ENCODE measurements at places on chromosomes 7 and 10. TPM values are rescaled to one million over a fixed set of nuclear protein-coding genes. Genes with fewer than 3 reads are reported as not detected.

GRCh38 chr7:13989949-13990305 is 461 bp upstream of the ETV1 start:
- peak; percentile 3 for ATAC-seq

SUV39H2 gene
- total RNA-seq, result 18.6 TPM

DNA sequence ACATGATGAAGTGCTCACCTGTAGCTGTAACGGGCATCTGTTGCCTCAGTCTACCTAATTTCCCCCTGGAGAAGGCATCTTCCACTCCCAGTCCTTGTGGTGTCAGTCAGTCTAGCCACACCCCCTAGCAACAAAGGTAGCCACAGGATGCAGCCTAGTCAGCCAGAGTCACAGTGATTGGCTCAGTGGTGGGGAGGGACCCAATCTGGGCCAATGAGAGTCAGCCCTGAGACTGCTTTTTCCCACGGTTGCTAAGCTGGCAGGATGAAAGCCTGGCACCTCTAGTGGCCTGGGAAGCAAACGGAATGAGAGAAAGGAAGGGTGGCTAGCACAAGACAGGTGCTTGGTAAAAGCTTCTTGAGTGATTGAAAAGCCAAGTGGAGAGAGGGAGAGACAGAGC is 118.6 kb downstream of the SH3PXD2A start:
- ATAC-seq, result no peak

- ATAC-seq, result no peak
These were observed 27.2 kb downstream of the STEAP1 start for GRCh38 chr7:90181485-90181884.

MCM7 gene
- 50.5 TPM for total RNA-seq

GRCh38 chr7:131087756-131088658 is 239.7 kb upstream of the MKLN1 start:
- ATAC-seq, result no peak

- ATAC-seq, result no peak
These were observed 38.5 kb downstream of the CABCOCO1 start for GRCh38 chr10:61701055-61701705.

SFTPA1 gene
- 0.69 TPM for total RNA-seq

CCDC126 gene
- total RNA-seq, result 15.2 TPM

WEE2 gene
- 0.18 TPM for total RNA-seq

GRCh38 chr10:88138319-88138848 is 275.0 kb downstream of the PTEN start:
- no peak for ATAC-seq

GRCh38 chr10:43039624-43040481 is 37.0 kb upstream of the RET start:
- ATAC-seq, result peak; percentile 73

GRCh38 chr10:110138197-110138812 is 69.1 kb upstream of the MXI1 start:
- no peak for ATAC-seq

GRCh38 chr10:14659626-14660196 is 115.0 kb downstream of the FAM107B start:
- no peak for ATAC-seq

DNA sequence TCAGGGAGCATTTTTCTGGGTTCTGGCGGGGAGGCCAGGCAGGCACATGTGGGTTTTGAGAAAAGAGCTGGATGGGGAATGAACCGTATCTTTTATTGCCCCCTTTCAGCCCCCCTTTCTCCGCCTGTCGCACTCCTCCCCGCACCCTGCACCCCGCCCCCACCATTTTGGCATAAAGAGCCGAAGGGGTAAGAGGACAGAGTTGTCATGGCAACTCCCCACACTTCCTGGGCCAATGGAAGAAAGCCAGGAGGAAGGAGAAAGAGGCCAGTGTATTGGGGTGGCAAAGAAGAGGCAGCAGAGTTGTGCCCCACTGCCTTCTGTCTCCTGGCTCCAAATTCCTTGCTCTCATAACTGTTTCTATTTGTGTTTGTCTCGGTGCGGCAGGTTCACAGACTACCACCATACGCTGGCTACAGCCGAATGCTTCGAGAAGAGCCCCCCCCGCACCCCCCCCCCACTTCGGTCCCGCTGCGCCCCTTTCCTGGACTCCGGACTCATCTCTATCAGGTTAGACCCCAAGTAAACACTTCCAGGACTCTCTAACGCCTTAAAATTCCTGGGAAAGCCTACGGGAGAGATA is 3.4 kb downstream of the KCNIP2 start:
- ATAC-seq, result peak; percentile 13

DNA sequence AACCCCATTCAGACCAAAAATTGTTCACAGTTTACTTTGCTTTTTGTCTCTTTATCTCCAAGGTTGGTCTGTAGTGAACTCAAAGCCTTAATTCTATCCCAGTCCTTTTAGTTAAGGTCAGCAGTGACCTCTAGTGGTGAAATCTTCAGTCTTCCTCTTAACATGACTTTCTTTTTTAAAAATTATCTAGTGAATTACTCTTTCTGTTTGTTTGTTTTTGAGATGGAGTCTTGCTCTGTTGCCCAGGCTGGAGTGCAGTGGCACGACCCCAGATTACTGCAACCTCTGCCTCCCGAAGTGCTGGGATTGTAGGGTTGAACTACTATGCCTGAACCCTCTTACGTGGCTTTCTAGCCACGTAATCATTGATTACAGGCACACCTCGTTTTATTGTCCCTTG is 25.0 kb downstream of the ZNF487 start:
- ATAC-seq, result peak; percentile 61

UPK3B gene
- total RNA-seq, result 0.20 TPM

DNA sequence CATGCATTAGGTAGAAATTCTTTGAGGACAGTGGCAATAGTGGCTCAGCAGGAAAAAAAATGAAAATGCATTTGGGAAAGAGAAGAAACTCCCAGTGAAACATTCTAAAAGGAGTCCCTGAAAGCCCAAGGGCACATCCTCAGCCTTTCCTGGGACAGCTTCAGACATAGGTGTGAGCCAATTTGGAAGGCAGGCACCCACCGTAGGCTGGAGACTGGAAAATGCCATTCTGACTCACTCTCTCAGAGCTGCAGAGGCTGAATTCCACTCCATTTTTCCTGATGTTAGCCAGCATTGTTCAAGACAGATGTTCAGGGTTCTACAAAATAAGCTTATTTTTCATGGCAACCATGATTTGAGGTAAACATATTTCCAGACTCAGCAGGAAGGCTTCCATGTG is 379.0 kb upstream of the FZD8 start:
- no peak for ATAC-seq

DNA sequence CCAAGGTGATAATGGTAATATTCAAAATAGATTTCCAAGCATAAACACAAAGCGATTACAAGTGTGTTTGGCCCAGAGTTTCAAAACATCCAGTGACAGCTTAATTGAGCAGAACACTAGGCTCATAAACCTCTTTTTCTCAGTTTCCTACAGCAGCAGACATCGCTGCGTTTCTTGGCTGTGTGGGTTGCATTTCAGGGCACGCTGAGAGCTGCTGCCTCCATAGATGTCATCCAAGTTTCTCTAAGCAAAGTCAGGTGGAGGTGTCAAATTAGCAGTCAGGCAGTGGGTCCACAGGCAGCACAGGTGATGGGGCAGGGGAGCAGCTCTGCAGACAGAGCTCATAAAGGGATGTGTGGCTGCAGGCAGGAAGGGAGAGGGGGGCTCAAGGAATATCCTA is 50.5 kb upstream of the COL13A1 start:
- no peak for ATAC-seq

DNA sequence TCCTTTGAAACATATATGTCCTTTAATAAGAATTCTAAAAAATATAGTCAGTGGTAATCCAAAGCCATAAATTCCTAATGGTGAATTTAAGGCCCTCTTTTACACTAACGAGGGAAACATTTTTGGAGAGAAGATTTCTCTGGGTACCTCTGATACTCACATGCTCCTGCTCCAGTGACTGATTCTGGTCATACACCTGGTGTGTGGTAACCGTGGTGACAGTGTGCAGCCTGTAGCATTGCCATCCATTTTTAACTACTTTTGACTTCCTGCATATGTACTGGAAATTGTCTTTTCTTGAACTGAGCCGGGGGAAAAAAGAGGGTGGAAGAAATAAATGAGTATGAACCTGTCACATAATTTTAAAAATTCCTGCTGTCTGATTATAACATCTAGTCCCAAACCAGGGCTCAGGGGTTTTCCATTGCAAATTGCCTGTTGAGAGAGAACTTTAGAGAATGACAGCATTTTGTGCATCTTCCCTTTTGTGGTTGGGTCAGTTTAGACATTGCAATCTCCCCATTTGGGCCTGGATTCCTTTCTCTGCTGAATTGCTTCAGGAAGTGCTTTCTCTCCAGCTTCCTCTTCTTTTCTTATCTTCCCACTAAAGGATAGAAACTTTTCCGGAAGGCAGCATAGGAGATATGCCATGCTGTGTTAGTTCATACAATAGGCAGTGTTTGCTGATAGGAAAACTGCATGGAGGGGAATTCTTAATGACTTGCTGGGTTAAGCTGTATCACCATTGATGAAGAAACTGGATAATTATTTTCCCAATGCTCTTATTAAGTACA is 125.5 kb downstream of the GRM3 start:
- no peak for ATAC-seq

- ATAC-seq, result peak; percentile 11
These were observed 212.6 kb downstream of the CACNA2D1 start for GRCh38 chr7:82230811-82231581.

- no peak for ATAC-seq
These were observed 707.4 kb upstream of the NRP1 start for GRCh38 chr10:34041871-34042270.

FAM221A gene
- 2.0 TPM for total RNA-seq

- no peak for ATAC-seq
These were observed 25.3 kb downstream of the CROT start for GRCh38 chr7:87370660-87371180.

GIMAP2 gene
- not detected for total RNA-seq

CYP3A4 gene
- total RNA-seq, result 0.18 TPM

DNA sequence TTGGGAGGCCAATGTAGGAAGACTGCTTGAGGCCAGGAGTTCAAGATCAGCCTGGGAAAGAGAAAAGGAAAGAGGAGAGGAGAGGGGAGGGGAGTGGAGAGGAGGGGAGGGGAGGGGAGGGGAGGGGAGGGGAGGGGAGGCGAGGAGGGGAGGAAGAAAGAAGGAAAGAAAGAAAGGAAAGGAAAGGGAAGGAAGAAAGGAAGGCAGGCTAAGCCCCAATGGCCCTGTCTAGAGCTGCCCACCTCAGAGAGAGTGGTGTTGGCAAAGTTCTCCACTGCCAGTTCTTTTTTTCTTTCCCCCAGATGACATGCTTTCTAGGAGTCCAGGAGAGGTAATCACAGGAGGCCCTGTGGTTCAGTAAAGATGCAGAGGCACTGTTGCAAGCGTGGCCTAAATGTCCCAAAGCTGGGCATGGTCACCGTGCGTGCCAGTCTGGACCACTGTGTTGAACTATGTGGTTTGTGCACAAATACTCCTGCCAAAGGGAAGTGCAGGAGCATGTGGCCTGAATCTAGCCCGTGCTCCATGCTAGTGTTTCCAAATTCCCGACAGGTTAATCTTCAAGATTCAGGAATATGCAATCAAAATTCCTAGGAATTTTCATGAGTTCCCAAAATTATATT is 39.7 kb downstream of the ODAD2 start:
- ATAC-seq, result no peak

DNA sequence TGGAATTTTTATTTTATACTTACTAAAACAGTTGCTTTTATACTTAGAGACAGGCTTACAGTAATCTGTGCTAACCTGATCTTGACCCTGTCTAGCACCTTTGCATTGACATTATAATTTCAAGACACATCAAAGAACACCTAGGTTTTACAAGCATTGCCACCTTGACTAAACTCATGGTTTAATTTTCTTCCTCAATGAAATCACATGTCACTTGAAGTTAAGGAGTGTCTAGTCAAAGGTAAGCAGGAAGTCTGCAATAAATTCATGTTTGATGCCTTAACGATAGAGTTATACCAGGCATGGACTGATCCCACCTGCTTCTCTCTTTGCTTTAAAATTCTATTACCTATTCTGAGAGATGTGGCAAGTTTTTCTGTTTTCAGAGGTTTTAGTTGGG is 62.4 kb downstream of the ZNF800 start:
- ATAC-seq, result no peak

DNA sequence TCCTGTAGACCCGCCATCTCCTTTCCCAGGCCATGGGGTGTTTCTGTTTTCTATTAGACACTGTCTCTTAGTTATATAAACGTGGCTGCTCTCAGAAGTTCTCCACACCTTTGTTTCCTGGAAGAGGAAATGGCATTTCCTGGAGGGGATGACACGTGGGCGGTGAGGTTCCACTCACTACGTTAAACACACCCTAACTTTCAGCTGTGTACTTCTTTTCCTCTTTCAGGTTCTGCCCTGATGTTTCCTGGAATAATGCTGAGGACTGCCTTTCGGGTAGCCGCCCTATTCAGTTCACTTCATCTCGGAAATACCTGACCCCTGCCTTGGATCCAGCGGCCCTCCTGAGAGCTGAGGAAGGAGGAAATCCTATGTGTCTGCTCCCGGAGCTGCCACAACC is 3.4 kb upstream of the PRKCQ start:
- ATAC-seq, result no peak

- ATAC-seq, result no peak
These were observed 62.4 kb upstream of the MKLN1 start for GRCh38 chr7:131265227-131265626.

COBL gene
- 7.7 TPM for total RNA-seq

MBLAC1 gene
- total RNA-seq, result 2.3 TPM

DNA sequence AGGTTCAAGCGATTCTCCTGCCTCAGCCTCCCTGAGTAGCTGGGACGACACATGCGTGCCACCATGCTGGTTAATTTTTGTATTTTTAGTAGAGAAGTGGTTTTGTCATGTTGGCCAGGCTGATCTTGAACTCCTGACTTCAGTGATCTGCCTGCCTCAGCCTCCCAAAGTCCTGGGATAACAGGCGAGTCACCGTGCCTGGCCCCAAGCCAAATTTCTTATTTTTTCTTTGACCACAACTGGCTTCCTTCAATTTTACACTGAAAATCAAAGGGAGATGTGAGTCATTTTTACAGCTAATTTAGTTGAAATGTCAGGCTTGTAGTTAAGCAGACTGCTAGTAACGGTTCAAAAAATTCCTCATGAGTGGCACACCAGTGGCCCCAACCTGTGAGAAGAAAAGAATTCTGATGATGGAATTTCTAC is 7.8 kb downstream of the RNF216 start:
- no peak for ATAC-seq

GRCh38 chr7:43943417-43944187 is 17.4 kb downstream of the UBE2D4 start:
- no peak for ATAC-seq

DNA sequence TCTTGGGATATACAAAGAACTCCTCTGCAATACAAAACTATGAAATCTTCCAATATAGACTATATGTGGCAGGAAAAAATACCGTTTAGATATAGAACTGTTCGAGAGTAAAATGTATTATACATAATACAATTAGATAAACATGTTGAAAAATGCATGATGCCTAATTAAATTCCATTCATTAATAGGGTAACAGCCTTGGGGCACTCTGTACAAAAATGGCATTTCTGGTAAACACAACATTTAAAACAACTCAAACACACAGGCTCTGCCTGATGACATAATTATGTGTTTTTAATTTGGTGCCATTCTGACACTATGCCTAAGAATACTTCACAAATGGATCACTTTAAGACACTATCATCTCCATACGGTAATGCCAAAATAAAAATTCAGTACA is 180.9 kb downstream of the FAM107B start:
- ATAC-seq, result no peak

Data from motor neuron (in vitro differentiated cells).